Activated CD4-positive, alpha-beta T cell treated with anti-CD3 and anti-CD28 coated beads, Interleukin-2, amount 50 U/mL, for 4 hours (primary cell): ENCODE measurements at places on chromosomes 7 and 10.

DNA sequence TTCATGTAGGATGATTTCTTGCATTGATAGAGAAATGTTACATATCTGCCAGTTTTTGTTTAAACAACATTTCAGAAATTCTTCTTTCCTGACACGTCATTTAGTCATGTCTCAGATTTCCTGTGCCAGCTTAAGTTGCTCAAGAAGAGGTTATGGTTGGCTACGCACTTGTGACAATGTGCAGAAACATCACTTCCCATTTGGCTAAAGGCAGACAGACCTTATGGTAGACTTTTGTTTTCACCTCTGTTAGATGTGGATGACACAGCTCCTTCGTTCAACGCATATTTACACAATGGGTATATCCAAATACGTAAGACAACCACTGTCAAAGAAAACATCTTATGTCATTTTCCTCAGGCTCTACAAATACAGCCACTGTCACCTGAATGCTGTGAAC lies 125.8 kb downstream of the DOCK4 start:
- DNase-seq, result no peak

DNA sequence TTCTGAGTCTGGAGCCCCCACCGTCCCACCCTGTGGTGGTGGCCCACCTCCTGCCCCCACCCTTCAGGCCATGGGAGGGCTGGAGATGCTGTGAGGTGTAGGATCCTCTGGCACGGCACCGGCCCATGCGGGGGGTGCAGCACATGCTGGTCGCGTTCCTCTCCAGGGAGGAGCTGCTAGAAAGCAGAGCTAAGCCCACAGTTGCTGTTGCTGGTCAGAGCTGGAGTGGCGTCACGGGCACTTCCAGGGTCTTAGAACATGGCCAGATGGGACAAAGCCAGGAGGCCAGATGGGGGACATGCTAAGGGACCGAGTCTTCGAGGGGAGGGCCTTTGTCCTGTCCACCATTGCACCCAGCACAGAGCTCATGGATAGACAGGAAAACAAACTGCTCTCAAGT lies 21.6 kb downstream of the AGAP3 start:
- no peak for DNase-seq

- DNase-seq, result no peak
These were observed 43.7 kb upstream of the NCAPG2 start for GRCh38 chr7:158748335-158748734.

DNA sequence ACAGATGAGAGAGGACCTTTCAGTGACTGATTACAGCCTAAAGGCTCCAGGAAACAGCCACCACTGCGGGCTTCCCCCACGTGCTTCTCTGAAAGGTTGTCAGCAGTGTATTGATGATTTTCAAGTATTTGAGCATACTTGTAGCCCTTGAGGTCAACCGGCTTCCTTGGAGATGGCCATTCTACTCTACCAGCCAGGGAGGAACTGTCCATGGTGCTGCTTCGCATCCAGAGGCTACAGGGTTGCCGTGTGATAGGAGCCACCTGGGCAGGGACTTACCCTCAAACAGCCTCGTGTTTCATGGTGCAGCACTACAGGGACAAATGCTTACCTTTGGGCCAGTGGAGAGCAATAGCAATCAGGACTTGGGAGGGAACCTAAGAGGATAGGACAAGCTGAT lies 179.5 kb downstream of the DPP6 start:
- DNase-seq, result no peak

DNA sequence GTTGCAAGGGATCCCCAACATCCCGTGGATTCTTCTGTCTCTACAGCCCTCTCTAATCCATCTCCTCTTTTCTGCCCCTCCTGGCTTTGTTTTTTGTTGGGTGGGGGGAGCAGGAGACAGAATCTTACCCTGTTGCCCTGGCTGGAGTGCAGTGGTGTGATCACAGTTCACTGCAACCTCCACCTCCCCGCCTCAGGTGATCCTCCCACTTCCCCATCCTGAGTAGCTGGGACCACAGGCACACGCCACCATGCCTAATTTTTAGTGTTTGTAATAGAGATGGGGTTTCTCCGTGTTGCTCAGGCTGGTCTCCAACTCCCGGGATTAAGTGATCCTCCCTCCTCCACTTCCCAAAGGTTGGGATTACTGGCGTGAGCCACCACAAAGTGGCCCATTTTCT lies 121.8 kb downstream of the MYL10 start:
- no peak for DNase-seq
